ENCODE measurements at places on chromosomes 3 and 15. TPM values are rescaled to one million over a fixed set of nuclear protein-coding genes. Genes with fewer than 3 reads are reported as not detected.

Gene PIF1
- total RNA-seq = 6.2 TPM

- H3K27ac ChIP-seq = no peak overlapping the region
- H3K36me3 ChIP-seq = no peaks in the 10 kb centered on the region
- no peak for DNase-seq
- no peaks in the 10 kb centered on the region for H3K27me3 ChIP-seq
Measured at GRCh38 chr3:64594134-64594533, 93.7 kb downstream of the ADAMTS9 start.

Gene GRIP2
- 0.81 TPM for total RNA-seq

DNA sequence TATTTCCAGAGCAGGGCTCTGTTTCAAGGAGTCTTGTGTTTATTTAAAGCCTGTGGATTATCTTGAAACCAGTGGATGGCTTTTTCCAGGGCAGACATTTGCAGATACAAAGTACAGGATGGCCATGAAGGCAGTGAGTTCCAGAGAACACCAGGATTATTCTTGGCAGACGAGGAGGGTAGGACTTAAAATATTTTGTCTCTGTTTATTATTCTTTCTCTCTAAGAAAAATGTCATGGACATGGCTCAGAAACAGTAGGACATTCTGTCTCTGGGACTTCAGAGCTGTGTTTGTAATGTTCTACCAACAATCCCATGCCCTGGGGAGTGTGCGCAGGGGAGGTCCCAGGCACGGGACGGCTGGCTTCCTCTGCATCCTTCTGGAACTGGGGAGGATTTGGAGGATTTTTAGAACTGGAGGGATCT is 125.9 kb downstream of the ATP10A start:
- H3K36me3 ChIP-seq = no peaks in the 10 kb centered on the region
- DNase-seq = no peak
- no peak overlapping the region for H3K4me3 ChIP-seq
- no peaks in the 10 kb centered on the region for H3K27me3 ChIP-seq
- H3K4me1 ChIP-seq = no peaks in the 10 kb centered on the region

GRCh38 chr3:104101736-104102135 is 1265.0 kb upstream of the ALCAM start:
- DNase-seq = no peak
- no peaks in the 10 kb centered on the region for H3K27me3 ChIP-seq
- H3K4me3 ChIP-seq = no peak overlapping the region
- no peak overlapping the region for H3K27ac ChIP-seq

- no peaks in the 10 kb centered on the region for H3K4me1 ChIP-seq
- no peaks in the 10 kb centered on the region for H3K36me3 ChIP-seq
- no peak overlapping the region for H3K27ac ChIP-seq
- DNase-seq = no peak
- H3K4me3 ChIP-seq = no peak overlapping the region
Measured at GRCh38 chr3:127929818-127930413, 14.9 kb downstream of the KBTBD12 start.

GRCh38 chr3:196694941-196695848 is 16.9 kb downstream of the CEP19 start:
- no peaks in the 10 kb centered on the region for H3K36me3 ChIP-seq
- no peak overlapping the region for H3K27ac ChIP-seq
- no peak overlapping the region for H3K4me3 ChIP-seq
- no peaks in the 10 kb centered on the region for H3K27me3 ChIP-seq
- H3K4me1 ChIP-seq = peaks cover 5% of the 10 kb centered on the region

Gene PLSCR5
- total RNA-seq = not detected

GRCh38 chr3:185926445-185926844 is 11.4 kb downstream of the TRA2B start:
- DNase-seq = no peak
- peaks cover 61% of the 10 kb centered on the region for H3K4me1 ChIP-seq
- H3K27ac ChIP-seq = no peak overlapping the region
- H3K27me3 ChIP-seq = no peaks in the 10 kb centered on the region
- no peak overlapping the region for H3K4me3 ChIP-seq

GRCh38 chr15:34223904-34224596 is 766 bp upstream of the EMC4 start:
- peak; percentile 45 for DNase-seq
- peaks cover 12% of the 10 kb centered on the region for H3K4me1 ChIP-seq
- peaks cover 21% of the 10 kb centered on the region for H3K36me3 ChIP-seq

DNA sequence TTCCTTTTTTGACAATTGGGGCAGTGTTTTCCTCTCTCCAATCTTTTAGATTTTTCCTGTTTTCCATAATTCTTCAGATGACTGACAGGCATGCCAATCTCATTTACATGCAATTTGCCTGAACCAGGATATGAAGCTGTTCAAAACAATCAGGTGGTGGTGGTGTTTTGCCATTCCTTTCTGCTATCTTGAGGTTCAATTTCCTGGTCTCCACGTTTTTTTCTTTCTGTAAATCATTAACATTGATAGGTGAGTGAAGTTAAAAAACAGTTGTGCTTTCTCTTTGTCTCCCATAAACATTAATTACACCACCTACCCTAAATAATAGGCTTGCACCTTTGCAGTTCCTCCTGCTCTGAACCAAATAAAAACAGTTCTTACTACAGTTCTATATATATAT is 49.1 kb downstream of the C2CD4A start:
- no peaks in the 10 kb centered on the region for H3K27me3 ChIP-seq
- no peak overlapping the region for H3K4me3 ChIP-seq
- no peak overlapping the region for H3K27ac ChIP-seq
- H3K4me1 ChIP-seq = peaks cover 3% of the 10 kb centered on the region
- no peaks in the 10 kb centered on the region for H3K36me3 ChIP-seq

DNA sequence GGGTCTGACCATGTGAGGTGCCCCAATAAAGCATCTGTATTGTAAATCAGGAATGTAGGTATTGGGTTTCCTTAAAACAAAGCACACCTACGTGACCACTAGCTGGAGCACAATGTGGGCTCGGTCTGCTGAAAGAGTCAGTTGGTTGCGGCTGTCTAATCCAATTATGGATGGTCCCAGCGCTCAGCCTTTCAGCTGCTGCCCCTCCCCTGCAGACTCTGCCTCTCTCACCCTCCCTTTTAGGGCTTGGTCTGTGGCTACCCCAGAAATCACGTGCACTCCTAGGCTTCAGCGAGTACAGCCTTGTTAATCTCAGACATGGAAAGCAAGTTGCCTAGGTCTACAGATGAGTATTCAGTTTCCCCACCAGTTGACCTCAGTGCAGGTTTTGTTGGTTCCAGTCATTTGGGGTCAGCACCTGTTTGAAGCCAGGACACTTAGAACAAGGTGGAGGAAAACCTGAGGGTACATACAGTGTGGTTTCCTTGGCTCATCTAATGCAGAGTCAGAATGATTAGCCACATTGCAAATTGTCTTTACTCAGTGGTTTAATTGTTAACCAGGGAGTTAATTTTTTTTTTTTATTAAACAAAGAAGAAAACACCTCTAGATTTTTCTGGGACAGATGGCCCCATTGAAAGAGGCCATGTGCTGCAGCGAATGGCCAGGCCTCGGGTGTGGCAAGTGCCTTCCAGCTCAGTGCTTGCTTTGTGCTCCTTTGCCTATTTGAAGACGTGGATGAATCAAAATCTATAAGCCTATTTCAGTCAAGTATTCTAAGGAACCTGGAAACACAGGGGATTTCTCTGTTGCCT is 137.7 kb downstream of the IGF1R start:
- H3K4me3 ChIP-seq = no peak overlapping the region
- no peak overlapping the region for H3K27ac ChIP-seq
- H3K27me3 ChIP-seq = no peaks in the 10 kb centered on the region
- no peaks in the 10 kb centered on the region for H3K36me3 ChIP-seq

Gene FAM81A
- total RNA-seq = 10.8 TPM

DNA sequence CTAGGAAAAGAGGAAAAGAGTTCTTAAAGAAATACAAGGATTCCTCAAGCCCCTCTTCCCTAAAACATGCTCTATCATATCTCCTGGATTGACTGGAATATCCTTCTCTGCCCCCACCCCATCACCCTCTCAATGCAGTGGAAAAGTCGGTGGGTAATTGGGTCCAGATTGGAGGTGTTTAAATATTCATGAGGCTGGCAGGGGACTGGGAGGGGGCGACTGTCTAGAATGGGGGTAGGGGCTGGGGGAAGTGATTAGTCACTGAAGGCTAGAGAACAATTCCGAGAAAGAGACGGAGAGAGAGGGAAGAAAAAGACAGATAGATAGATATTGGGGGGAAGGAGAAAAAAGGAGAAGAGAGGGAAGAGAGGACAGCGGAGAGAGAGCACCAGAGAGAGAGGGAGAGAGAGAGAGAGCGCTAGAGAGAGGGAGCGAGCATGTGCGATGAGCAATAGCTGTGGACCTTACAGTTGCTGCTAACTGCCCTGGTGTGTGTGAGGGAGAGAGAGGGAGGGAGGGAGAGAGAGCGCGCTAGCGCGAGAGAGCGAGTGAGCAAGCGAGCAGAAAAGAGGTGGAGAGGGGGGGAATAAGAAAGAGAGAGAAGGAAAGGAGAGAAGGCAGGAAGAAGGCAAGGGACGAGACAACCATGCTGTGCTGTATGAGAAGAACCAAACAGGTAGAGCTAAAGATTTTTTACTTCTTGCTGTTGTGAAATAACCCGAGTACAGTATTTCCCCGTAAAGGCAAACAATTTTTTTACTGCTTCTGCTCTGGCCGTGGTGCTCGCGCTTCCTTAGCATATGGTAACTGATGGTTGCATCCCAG is at the start of gene GAP43:
GAP43 (plus strand) TSS at position 467 of the 825 bp plus-strand sequence; CDS start at position 647, 180 bp downstream.
- H3K36me3 ChIP-seq = no peaks in the 10 kb centered on the region
- H3K4me1 ChIP-seq = no peaks in the 10 kb centered on the region
- no peak for DNase-seq
- H3K27me3 ChIP-seq = no peaks in the 10 kb centered on the region
- no peak within 1 kb of the TSS for H3K27ac ChIP-seq

Gene SLC9C1
- not detected for total RNA-seq

DNA sequence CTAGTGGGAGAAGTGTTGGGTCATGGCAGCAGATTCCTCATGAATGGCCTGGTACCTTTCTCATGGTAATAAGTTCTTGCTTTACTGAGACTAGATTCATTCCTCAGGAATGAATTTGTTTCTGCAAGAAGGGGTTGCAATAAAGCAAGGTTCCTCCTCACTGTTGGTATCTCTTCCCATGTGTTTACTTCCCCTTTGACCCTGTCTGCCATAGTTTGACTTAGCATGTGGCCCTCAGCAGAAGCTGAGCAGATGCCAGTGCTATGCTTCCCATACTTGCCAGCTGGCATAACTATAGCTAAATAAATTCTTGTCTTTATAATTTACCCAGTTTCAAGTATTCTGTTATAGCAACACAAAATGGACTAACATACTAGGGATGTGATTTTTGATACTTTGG is 163.6 kb upstream of the COL8A1 start:
- H3K27ac ChIP-seq = no peak overlapping the region
- no peaks in the 10 kb centered on the region for H3K36me3 ChIP-seq
- H3K4me3 ChIP-seq = no peak overlapping the region
- no peaks in the 10 kb centered on the region for H3K4me1 ChIP-seq
- DNase-seq = no peak

GRCh38 chr15:66169625-66170024 is 83.9 kb downstream of the MEGF11 start:
- H3K36me3 ChIP-seq = no peaks in the 10 kb centered on the region
- no peak overlapping the region for H3K27ac ChIP-seq
- H3K4me3 ChIP-seq = no peak overlapping the region
- no peaks in the 10 kb centered on the region for H3K27me3 ChIP-seq
- no peaks in the 10 kb centered on the region for H3K4me1 ChIP-seq
- no peak for DNase-seq

DNA sequence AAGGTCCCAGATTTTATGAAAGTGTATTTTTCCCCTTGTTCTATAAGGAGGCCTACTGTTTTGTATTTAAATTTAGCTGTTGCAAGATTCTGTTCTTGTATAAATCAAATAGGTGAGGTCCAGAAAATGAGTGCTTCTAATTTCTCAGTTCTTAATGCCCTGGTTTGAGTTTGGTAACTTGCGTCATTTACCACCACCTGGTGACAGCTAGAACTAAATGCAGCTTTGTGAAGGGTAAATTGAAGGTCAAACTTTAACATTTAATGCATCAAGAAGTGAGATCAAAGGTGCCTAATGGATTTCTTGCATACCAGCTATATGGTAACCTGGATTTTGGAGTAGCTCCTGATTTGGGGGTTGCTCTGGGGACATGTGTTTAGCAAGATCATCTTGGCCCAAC is 50.7 kb upstream of the POLR2M start:
- H3K36me3 ChIP-seq = no peaks in the 10 kb centered on the region
- H3K4me1 ChIP-seq = no peaks in the 10 kb centered on the region
- no peaks in the 10 kb centered on the region for H3K27me3 ChIP-seq
- DNase-seq = no peak
- H3K4me3 ChIP-seq = no peak overlapping the region

DNA sequence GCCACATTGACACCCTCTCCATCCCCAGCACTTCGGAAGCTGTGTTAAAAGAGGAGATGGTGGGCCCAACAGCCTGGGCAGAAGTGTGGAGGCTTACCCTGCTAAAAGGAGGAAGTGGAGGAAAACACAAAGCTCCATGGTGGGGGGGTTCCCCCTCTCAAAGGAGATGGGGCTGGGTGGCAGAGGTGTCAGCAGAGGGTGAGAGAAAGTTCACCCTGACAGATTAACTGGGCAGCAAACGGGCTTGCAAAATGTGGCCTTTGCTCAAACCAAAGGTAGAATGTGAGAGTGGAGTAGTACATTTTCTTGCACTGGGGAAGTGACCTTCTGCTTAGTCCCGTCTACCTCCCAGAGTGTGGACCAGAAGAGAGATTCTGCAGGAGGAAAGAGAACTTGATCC is 44.7 kb downstream of the MYO1E start:
- H3K27me3 ChIP-seq = no peaks in the 10 kb centered on the region
- H3K27ac ChIP-seq = no peak overlapping the region
- H3K36me3 ChIP-seq = no peaks in the 10 kb centered on the region
- no peak overlapping the region for H3K4me3 ChIP-seq
- peaks cover 9% of the 10 kb centered on the region for H3K4me1 ChIP-seq

- no peak for DNase-seq
- no peak overlapping the region for H3K27ac ChIP-seq
- peaks cover 4% of the 10 kb centered on the region for H3K36me3 ChIP-seq
Measured at GRCh38 chr3:127710155-127710941, 37.6 kb downstream of the ABTB1 start.

DNA sequence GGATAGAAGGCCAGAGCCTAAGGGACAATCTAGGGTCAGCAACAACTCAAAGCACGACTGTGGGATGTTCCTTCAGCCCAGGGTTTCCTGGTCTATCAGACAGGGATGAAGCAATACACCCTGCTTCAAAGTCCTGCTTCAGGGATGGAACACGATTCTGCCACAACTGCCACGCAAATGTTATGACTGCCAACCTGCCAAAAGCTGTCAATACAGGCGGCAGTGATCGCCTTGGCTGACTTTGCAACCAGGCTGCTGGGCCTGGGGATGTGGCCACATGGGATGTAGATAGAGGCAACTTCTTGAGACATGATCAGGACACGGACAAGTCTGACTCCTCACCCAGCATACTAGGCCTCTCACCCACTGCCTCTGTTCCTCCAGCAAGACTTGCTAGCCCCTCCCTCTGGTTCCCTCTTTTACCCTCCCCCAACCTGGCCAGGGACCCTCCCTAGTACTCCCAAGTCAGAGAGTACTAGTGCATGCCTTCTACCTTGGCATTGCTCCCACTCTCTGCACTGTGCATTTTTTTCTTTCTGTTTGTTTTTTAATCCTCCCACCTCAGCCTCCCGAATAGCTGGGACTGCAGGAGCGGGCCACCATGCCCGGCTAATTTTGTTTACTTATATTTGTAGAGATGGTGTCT is 7.6 kb downstream of the CCDC12 start:
- no peaks in the 10 kb centered on the region for H3K27me3 ChIP-seq
- no peak for DNase-seq
- H3K36me3 ChIP-seq = no peaks in the 10 kb centered on the region
- peak overlapping the region; percentile 24 for H3K27ac ChIP-seq

Gene DNASE1L3
- total RNA-seq = 35.6 TPM
